ENCODE measurements at places on chromosomes 7 and 10. TPM values are rescaled to one million over a fixed set of nuclear protein-coding genes. Genes with fewer than 3 reads are reported as not detected.
A peak's percentile ranks its signal among the peaks of the same experiment; 100 is the strongest.

SHH gene
- total RNA-seq, result 0.13 TPM

KAZALD1 gene
- total RNA-seq, result 0.39 TPM

C7orf57 gene
- not detected for total RNA-seq

DNA sequence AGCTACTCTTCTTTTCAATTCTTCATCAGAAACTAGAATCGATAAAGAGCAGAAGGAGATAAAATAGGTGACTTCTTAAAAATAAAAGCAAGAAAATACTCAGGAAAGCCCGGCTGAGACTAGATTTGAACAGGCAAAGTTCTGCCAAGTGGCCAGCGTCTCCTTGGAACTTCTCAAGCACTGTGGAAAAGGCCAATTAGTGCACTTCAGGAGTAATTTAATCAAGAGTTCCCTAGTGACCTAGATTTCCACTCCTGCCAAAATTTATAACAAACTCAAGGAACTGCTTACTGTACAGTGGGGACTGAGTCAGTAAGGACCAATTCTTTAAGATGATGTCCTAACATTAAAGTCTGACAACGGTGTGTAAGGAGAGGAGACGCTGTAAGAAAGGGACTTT, 57.3 kb downstream of the CHCHD3 start:
- no peak for DNase-seq

DNA sequence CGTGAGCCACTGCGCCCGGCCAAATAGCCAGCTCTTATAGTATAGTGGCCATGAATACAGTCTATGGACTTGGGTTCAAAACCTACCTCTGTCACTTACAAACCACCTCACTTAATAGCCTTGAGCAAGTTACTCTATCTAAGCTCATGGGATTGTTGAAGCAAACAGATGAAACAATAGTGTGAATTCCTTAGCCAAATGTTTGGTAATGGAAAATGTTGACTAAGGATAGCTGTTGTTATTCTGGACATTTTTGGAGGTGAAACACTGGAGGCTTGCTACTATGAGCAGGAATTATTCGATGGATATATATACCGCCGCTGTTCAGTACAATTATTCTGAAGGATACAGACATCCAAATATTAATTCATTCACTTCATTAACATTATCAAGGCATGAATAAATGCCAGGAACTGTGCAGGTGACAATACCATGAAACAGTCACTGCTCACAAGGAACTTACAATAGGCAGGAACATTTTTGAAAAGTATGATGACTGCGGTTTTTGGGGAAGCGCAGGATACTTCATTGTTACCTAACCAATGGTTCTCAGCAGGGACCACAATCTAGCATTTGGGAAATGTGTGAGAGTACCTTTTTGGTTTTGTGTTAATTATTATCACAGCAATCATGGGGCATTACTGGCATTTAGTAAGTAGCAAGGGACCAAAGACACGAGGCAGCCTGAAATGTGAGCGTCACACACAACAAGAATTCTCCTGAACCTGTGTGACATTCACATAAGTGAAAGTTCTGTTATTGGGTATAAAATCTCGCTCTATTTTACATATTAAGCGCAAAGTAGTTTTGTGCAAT, 55.7 kb downstream of the CUBN start:
- DNase-seq, result peak; percentile 78

Measured in dermis microvascular lymphatic vessel endothelial cell (primary cell).